Sigmoid colon (tissue), 7 donors: ENCODE measurements at places on chromosomes 12 and 14.

DNA sequence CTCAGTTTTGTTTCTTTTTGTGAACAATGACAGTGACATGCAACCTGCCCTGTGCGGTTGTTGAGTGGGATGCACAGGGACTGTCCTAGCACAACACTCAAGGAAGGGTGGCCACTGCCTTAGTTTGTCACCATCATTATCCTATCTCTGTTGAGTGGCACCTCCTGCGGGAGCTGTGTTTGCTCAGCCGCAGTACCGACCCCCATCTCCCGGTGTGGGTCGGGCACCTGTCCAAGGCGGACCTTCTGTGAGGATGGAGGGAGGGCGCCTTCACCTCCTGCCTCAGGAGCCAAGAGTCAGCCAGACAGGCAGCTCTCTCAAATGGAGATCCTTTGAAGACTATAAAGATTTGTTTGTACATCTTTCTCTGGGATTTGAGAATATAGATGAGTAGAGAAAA, 142.1 kb downstream of the TSPAN9 start:
- H3K36me3 ChIP-seq, result no peaks in the 10 kb centered on the region
- peak overlapping the region; percentile 51 for H3K27ac ChIP-seq
- H3K4me3 ChIP-seq, result no peak overlapping the region
- H3K4me1 ChIP-seq, result peaks cover 16% of the 10 kb centered on the region
- no peak for DNase-seq

GRCh38 chr14:77103475-77103874, 5.4 kb downstream of the CIPC start:
- DNase-seq, result no peak
- H3K27me3 ChIP-seq, result no peaks in the 10 kb centered on the region
- peaks cover 28% of the 10 kb centered on the region for H3K36me3 ChIP-seq
- H3K27ac ChIP-seq, result peak overlapping the region; percentile 90
- no peaks in the 10 kb centered on the region for H3K4me1 ChIP-seq

DNA sequence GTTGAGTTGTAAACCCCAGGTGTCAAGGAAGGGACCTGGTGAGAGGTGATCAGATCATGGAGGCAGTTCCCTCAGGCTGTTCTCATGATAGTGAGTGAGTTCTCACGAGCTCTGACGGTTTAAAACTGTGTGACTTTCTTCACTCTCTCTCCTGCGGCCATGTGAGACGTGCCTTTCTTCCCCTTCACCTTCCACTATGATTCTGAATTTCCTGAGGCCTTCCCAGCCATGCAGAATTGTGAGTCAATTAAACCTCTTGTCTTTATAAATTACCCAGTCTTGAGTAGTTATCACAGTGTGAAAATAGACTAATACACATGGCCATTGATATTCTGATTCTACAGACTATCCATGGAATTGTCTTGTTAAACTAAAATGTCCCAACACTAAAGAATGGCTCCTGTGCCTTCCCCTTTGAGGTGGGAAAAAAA, 85.6 kb downstream of the SLC2A13 start:
- no peaks in the 10 kb centered on the region for H3K27me3 ChIP-seq
- no peaks in the 10 kb centered on the region for H3K4me1 ChIP-seq
- H3K4me3 ChIP-seq, result no peak overlapping the region
- no peaks in the 10 kb centered on the region for H3K36me3 ChIP-seq
- no peak overlapping the region for H3K27ac ChIP-seq

GRCh38 chr14:96130391-96130790, 74.2 kb upstream of the BDKRB2 start:
- no peak overlapping the region for H3K27ac ChIP-seq
- no peak overlapping the region for H3K4me3 ChIP-seq
- H3K4me1 ChIP-seq, result no peaks in the 10 kb centered on the region
- no peaks in the 10 kb centered on the region for H3K27me3 ChIP-seq
- no peaks in the 10 kb centered on the region for H3K36me3 ChIP-seq

- H3K4me3 ChIP-seq, result no peak overlapping the region
- no peak overlapping the region for H3K27ac ChIP-seq
- no peak for DNase-seq
- H3K4me1 ChIP-seq, result peaks cover 18% of the 10 kb centered on the region
- H3K36me3 ChIP-seq, result no peaks in the 10 kb centered on the region
Measured at GRCh38 chr14:102923201-102923924, 900 bp downstream of the AMN start.

DNA sequence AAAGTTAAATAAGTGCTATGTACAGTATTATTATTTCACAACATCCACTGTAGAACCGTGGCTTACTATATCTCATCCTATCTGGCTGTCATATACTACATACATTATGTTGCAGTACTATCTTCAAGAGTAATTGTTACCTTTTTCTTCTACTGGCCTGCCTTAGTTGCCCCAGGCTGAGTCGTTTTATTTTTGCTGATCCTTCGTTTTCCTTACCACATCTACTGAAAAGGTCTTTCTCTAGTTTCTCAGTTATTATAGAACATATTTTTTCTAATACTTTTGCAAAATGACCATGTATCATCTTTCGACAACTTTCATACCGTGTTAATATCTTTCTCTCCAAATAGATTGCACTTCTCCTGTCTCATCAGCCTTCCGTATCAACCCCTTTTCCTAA, 523.1 kb downstream of the SOX5 start:
- H3K4me3 ChIP-seq, result no peak overlapping the region
- no peak for DNase-seq
- no peaks in the 10 kb centered on the region for H3K36me3 ChIP-seq
- H3K27ac ChIP-seq, result no peak overlapping the region

DNA sequence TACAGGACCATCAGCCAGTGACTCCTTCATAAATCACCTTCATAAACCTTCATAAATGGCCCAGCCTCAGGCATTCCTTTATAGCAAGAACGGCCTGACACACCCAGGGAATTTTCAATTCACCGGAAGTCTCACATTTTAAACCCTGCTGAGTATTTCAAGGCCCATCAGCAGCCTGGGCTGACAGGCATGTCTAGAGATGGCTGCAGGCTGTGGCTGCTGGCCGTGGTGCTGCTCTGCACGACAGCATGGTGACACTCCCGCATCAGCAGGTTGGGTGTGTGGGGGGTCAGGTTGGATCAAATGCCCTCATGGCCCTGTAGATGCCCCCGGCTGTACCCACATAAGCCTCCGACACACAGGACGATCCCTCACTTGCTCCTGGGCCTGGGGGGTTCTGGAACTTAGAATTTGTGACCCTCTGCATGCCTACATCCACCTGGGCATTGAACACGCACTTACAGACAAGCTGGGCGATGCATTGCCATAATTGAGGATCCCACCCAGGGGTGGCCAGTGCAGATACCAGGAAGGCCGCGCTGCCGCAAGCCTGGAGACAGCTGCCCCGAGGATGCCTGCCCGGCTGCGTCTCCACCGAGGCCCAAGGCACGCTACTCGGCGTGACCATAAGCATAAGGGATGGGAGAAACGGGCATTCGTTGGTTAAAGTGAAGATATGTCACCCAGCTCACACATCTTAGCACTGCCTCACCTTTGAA, 124.3 kb downstream of the PIWIL1 start:
- no peaks in the 10 kb centered on the region for H3K36me3 ChIP-seq
- H3K4me3 ChIP-seq, result no peak overlapping the region
- no peak overlapping the region for H3K27ac ChIP-seq

- H3K27me3 ChIP-seq, result no peaks in the 10 kb centered on the region
- peak overlapping the region; percentile 84 for H3K27ac ChIP-seq
- peak overlapping the region; percentile 61 for H3K4me3 ChIP-seq
- peaks cover 8% of the 10 kb centered on the region for H3K4me1 ChIP-seq
- peak; percentile 66 for DNase-seq
- H3K36me3 ChIP-seq, result no peaks in the 10 kb centered on the region
Measured at GRCh38 chr12:16605642-16606116, 283 bp downstream of the LMO3 start.

DNA sequence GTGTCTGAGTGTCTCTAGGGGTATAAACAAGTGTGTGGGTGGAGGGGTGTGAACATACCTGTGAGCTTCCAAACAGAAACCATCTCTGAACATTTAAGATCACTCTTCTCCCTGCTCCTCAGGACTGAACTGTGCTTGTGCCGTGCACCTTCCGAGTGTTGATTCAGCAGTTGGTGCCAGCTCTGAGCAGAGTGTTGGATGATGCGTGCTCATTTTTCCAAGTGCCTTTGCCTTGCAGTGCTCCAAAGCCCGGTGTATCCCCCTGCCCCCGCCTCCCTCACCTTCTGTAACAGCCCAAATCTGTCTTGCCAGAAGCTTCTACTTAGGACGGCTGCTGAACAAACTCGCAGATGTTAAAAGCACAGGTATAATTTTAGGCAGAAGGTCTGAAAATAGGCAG, 4.4 kb downstream of the WSCD2 start:
- no peaks in the 10 kb centered on the region for H3K27me3 ChIP-seq
- DNase-seq, result no peak
- H3K27ac ChIP-seq, result no peak overlapping the region
- H3K4me1 ChIP-seq, result peaks cover 36% of the 10 kb centered on the region
- H3K36me3 ChIP-seq, result no peaks in the 10 kb centered on the region

GRCh38 chr12:2161473-2161872, 108.7 kb downstream of the CACNA1C start:
- no peak overlapping the region for H3K4me3 ChIP-seq
- no peaks in the 10 kb centered on the region for H3K27me3 ChIP-seq
- H3K27ac ChIP-seq, result peak overlapping the region; percentile 77
- H3K4me1 ChIP-seq, result peaks cover 75% of the 10 kb centered on the region
- peak; percentile 97 for DNase-seq
- no peaks in the 10 kb centered on the region for H3K36me3 ChIP-seq

DNA sequence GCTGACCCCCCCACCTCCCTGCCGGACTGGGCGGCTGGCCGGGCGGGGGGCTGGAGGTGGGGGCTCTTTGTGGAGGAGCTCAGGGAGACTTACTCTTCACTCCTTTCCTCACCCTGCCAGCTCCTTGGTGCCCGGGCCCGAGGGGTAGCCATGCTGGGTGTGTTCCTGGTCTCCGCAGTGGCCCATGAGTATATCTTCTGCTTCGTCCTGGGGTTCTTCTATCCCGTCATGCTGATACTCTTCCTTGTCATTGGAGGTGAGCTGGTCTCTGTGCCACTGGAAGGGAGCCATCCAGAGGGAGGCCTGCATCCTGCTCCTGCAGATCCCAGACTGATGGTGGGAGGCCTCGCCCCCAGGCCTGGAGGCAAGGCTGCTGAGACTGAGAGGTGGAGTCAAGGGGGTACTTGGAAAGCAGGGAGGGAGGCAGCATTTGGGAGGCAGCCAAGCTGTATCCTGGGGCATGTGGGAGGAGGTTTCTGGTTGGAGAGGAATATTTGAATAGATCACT, 19.7 kb downstream of the SOAT2 start:
- no peaks in the 10 kb centered on the region for H3K36me3 ChIP-seq
- no peaks in the 10 kb centered on the region for H3K27me3 ChIP-seq
- no peak overlapping the region for H3K27ac ChIP-seq
- H3K4me1 ChIP-seq, result no peaks in the 10 kb centered on the region

DNA sequence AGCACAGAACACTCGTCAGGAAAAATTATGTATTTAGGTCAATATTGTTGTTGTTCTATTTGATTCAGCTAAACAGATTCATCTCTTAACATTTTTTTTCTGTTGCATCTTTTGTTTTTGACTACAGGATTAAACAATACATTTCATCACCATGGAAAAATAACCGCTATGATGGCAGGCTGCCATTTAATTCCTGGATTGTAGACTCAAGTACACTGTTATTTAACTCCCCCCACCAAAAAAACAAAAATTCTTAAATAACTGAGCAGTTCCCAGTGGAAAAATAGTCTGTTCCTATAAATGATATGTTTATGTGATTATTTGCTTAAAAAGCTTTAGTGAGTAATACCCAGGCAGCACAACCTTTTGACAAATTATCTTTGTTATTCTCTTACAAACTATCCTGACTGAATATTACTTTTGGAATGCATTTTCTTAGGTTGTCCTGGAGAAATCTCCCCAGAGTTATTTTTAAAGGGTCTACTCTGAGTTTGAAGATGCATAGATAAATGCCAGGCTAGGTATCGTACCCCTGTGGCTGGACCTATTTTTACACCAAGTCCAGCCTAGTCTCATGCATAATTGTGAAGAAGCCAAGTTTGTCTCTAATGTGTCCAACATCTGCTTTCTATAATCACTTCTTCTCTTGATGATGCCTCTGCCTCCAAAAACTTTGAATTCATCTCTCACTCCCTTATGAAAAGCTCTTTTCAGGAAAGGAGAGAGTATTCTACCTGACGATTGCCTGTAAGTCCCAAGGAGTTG, 3.7 kb downstream of the KERA start:
- H3K27me3 ChIP-seq, result no peaks in the 10 kb centered on the region
- H3K27ac ChIP-seq, result no peak overlapping the region
- no peaks in the 10 kb centered on the region for H3K36me3 ChIP-seq
- peaks cover 11% of the 10 kb centered on the region for H3K4me1 ChIP-seq
- no peak overlapping the region for H3K4me3 ChIP-seq
- DNase-seq, result peak; percentile 57
